ENCODE measurements at places on chromosomes 3 and 15. TPM values are rescaled to one million over a fixed set of nuclear protein-coding genes. Genes with fewer than 3 reads are reported as not detected.

CHRNA5 gene
- 3.2 TPM for polyA plus RNA-seq

DNA sequence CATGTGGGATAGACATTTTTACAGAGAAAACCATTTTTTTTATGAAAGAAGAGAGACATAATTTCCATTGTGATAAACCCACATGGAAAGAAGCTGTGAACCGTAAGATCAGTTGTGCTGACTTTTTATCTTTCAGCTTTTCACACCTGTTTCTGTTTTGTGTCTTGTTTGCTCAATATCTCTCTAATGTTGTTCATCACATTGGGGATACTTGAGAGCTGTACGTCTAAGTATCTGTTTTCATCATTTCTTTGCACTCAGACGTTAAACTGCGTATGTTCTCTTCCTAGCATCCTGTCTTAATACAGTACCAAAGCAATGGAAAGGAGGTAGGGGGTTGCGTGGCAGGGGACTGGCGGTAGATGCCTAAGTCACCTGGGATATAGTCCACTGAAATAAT is 449.0 kb downstream of the NAALADL2 start:
- no peak for DNase-seq

- DNase-seq: no peak
Observed at GRCh38 chr3:185528532-185528931, 23.9 kb downstream of the LIPH start.

- DNase-seq: no peak
Observed at GRCh38 chr3:49295489-49296058, 18.5 kb upstream of the C3orf62 start.

- no peak for DNase-seq
Observed at GRCh38 chr3:189355481-189356201, 183.9 kb downstream of the TPRG1 start.

DNA sequence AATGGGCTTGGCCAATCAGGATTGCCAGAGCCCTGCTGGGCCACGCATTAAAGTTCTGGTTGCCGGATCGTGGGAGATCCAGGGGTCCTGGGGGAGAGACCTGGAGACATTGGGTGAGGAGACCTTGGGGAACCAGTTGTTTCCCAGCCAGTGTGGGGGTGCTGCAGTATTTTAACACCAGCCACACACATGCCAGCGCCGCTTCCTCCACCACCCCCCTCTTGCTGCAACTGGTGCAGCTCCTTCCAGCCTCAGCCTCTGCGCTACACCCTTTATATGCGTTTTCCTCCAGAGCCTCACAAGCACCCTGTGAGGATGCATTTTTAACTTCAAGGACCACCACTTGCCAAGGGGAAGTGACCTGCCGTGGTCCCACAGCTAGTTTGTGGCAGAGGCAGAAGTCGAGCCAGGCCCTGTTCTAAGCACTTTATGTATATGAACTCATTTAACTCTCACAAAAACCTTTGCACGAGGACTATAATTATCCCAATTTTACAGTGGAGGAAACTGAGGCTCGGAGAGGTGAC is 29.4 kb upstream of the GRIP2 start:
- DNase-seq: no peak

DNA sequence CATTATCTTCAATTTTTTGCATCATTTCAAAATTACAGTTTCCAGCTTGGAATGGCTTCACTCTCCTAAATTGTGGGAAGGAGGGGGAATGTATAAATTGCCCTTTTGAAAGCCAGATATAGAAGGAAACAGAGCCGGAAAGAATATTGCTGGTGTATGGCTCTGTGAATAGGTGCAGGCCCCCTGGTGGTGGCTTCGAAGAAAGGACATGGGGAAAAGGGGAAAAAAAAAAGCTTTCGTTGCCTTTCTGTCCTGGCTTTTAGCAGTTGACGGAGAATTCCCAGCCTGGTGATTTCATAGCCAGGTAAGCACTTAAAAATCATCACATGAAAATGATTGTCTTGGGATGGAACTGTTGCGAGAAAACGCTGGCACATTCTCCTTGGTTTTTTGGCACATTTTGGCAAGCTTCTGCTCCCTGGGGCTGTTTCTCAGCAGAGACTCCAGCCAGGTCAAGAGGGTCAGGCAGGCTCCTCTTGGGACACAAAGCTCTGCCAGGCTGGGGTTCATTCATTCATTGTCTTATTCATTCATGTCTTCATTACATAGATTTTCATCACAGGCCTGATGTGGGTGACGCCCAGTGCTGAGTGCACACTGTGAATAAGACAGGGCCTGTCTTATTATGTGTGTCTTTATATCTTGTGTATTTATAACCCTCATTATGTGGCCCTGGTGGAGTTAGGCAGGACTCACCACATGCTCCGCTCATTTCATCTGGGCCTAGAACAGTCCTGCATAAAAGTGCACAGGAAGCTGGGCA is 300.0 kb upstream of the TPM1 start:
- peak; percentile 85 for DNase-seq

- DNase-seq: no peak
Observed at GRCh38 chr3:50314342-50314741, 8.2 kb downstream of the HYAL2 start.

Measured in right lung (tissue), 10 donors.